ENCODE measurements at places on chromosomes 2 and 18.

DNA sequence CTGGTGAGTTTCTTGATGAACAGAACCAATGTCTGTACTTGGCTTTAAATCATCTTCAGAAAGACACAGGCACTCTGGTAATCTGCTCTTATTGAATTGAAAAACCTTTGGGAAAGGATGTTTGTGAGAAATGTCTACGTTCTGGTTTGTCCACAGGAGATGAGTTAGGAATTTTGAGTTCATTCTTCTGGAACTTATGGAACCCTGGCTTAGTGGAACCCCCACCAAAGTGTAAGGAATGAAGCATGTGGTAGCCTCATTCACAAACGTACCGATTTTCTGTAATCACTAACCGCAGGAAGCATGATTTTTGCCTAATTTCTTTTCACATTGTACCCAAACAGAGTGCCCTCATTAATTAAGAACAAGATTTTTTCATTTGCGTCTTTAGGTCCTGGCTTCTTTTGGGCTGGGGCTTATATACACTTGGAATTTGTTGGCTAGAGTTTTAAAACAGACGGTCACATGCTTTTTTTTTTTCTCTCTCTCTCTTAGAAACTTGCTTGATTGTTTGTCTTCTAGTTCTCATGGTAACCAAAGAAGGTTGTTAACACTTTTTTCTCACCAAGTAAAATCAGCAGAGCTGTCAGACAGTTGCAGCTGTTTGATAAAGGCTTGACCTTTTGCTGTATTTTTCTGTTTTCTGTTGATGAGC lies 314.1 kb upstream of the THUMPD2 start:
- DNase-seq, result no peak

DNA sequence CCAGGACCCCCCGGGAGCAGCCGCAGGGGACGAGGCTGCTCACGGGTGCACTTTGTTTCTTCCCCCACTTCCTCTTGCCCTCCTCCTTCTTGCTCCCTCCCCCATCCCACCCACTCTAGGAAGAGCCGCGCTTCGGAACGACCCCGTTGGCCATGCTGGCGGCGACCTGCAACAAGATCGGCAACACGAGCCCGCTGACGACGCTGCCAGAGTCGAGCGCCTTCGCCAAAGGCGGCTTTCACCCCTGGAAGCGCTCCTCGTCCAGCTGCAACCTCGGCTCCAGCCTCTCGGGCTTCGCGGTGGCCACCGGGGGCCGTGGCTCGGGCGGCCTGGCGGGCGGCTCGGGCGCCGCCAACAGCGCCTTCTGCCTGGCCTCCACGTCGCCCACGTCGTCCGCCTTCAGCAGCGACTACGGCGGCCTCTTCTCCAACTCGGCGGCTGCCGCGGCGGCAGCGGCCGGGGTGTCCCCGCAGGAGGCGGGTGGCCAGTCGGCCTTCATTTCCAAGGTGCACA lies 1.3 kb downstream of the SP9 start:
- no peak for DNase-seq

- DNase-seq, result no peak
Measured at GRCh38 chr2:227719641-227720040, 1.8 kb upstream of the SLC19A3 start.

DNA sequence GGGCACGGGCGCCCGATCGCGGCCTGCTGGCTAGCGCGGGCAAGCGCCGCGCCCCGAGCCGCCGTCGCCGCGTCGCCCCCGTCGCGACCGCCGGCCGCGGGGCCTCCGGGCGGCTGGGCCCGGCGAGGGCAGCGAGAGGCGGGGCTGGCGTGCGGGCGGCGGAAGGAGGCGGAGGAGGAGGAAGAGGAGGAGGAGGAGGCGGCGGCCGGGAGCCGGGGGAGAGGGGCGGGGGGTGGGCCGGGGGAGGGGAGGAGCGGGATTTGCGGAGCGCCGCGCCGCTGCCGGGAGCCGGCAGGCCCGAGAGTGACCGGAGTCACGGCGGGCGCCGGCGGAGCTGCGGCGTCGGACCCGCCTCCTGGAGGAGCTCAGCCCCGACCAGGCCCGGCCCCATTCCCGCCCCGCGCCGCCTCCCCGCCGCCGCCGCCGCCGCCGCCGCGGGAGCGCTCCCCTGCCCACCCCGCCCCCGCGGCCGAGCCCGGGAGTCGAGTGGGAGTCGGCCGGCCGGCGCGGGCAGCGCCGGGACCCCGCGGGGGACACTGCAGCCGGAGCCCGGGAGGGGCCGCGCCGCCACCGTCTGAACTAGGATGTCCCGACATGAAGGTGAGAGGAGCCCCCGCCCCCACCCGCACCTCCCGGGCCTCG lies at the start of gene KCMF1:
Gene KCMF1, plus strand, starts transcription at position 294 of the 642 bp plus-strand sequence. Its CDS starts 291 bp downstream, at position 585.
- no peak for DNase-seq

DNA sequence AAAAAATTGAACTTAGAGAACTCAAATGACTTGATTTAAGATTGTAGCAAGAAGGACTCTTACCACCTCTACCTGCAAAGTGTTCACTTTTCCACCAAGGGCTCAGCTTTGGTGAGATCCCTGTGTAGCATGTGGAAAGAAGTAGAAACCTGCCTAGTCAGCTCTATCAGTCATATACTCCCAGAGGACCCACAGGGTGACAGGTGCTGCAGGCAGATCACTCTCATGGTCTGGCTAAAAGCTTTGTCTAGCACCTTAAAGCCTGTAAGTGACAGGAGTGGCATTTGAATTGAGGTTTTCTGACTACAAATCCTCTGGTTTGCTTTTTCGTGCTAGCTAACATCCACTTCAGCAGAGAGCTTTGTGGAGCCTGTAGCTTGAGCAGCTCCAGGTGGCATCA lies 18.7 kb upstream of the NEMP2 start:
- DNase-seq, result no peak

DNA sequence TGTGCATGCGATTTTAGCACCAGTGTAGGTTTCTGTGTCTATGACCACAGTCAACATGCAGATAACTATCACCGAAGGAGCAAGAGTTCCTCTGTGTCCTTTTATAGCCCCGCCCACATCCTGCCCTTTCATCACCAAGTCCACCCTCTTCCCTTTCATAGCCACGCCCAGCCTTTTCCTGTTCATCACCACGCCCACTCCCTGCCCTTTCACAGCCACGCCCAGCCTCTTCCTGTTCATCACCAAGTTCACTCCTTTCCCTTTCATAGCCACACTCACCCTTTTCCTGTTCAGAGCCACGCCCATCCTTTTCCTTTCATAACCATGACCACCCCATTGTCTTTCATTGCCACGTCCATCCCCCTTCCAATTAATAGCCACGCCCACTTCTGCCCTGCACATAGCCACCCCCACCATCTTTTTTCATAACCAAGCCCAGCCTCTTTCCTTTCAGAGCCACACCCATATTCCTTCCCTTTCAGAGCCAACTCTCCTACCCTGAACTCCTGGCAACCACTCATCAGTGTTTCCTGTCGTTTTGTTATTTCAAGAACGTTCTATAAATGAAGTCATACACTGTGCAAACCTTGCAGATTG lies 273.9 kb downstream of the MYT1L start:
- no peak for DNase-seq

- DNase-seq, result no peak
Measured at GRCh38 chr2:236687296-236687965, 117.8 kb downstream of the ACKR3 start.

GRCh38 chr2:195447323-195447975 lies 209.6 kb upstream of the SLC39A10 start:
- no peak for DNase-seq

DNA sequence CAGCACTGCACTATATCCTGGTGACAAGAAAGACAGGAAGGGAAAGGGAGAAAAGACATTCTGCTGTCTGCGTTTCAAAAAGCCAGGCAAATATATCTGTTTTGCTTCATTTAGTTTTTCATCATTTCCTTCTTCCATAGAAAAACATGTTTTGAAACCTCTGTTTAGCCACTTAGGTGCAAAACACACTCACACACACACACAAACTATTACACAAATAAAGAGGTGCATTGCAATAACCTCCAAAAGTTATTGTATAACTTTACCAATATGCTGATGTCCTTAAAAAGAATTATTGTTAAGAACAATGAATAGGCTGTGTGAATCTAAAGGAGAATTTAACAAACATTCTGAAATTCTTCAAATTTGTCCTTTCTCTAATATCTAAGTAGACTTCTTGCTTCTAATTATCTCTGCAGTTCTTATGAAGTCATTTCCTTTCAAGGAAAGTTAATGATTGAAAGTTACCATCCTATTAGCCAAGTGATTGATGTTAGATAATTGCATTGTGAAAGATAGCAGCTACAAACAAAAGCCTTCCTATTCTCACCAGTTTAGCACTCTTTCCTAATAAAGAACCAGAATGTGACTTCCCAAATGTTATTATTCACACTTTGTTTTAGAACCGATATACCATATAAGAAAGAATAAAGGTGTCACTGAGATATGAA lies 516.7 kb downstream of the KCNJ3 start:
- no peak for DNase-seq

- DNase-seq, result no peak
Measured at GRCh38 chr2:132550946-132551345, 119.1 kb downstream of the LYPD1 start.

- DNase-seq, result no peak
Measured at GRCh38 chr2:159968279-159968900, 94.0 kb downstream of the PLA2R1 start.

DNA sequence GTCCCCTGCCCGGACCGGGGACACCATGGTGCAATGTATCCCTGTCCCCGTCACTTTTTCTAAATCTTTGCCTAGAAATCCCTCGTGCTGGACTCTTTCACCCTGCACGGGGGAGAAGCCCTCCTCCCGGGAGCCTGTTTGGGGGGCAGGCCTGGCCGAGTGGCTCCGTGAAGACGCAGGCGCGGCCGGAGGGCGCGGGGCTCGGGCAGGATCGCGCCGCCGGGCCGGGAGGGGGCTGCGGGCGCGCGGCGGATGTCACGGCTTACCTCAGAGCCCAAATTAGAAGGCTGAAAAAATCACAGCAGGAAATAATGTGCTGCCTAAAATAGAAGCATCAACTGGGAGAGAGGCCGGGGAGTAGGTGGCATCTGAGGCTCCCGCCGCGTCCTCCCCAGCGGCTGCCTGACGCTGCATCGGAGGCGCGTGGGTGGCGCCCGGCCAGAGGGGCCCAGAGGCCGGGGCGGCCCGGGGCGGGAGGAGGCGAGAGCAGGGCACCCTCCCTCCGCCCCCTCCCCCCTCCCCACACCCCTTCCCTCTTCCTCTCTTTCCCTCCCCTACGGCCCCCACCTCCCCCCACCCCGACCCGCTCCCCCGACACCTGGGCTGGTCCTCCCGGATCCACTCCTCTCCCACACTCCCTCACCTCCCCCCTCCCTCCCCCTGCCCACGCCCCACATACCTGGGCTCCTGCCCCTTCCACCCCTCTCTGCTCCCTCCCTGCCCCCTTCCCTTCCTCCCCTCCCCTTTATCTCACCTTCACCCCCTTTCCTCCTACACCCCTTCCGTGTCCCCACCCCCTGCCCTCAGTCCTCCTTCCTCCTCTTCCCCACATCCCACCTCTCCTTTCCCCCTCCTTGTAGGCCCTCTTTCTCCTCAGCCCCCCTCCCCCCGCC lies 51.9 kb downstream of the SLC4A1AP start:
- no peak for DNase-seq
